ENCODE measurements at places on chromosomes 3 and 15.

GRCh38 chr3:100403362-100404249 lies 2.3 kb downstream of the LNP1 start:
- no peak for DNase-seq

DNA sequence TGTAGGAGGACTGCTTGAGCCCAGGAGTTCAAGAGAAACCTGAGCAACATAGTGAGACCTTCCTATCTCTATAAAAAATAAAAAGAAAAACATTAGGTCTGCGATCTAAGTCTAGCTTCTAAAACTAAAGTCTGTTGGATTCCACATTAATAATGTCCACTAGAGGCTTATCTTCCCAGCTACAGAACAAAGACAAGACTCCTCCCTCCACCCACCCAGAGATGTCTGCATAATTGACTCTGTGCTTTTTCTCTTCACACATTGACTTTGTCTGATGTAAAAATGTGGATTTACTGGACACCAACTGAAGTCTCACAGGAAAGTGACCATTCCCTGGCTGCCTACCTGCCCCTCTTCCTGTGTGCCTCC lies 91.8 kb downstream of the ATP10A start:
- DNase-seq: no peak

- no peak for DNase-seq
Measured at GRCh38 chr15:62550106-62550505, 385.0 kb upstream of the C2CD4B start.

DNA sequence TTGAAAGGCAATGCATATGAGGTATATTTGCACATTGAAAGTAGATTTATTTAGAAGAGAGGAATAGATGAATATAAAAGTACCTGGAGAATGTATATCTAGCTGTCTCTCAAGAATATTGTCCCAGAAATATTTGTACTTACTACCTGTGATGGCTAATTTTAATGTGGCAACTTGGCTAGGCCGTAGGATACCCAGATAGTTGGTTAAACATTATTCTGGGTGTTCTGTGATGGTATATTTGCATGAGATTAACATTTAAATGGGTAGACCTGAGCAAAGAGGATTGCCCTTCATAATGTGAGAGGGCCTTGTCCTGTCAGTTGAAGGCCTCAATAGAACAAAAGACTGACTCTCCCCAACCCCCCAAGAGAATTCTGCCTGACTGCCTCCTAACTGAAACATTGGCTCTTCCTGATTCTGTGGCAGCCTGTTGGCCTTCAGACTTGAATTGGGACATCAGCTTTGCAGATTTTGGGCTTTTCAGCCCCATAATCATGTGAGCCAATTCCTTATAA lies 69.4 kb upstream of the FILIP1L start:
- no peak for DNase-seq

DNA sequence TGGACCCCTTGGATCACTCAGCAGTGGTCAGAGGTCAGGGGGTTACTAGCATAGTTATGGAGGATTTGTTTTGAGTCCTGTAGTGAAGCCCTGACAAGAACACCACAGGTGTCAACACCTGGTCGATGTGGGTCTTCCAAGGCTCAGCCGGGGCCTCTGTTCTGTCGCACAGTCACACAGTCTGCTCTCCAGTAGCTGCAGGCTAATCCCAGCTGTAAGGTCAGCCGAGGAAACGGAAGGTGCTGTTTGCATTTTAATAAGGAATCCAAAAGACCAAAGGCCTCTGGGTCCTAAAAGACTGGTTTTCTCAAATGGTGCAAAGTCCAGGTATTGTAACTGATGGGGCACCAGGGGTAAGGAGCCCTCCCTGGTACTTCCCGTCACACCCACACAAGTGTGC lies 71.7 kb downstream of the RPLP1 start:
- DNase-seq: no peak

DNA sequence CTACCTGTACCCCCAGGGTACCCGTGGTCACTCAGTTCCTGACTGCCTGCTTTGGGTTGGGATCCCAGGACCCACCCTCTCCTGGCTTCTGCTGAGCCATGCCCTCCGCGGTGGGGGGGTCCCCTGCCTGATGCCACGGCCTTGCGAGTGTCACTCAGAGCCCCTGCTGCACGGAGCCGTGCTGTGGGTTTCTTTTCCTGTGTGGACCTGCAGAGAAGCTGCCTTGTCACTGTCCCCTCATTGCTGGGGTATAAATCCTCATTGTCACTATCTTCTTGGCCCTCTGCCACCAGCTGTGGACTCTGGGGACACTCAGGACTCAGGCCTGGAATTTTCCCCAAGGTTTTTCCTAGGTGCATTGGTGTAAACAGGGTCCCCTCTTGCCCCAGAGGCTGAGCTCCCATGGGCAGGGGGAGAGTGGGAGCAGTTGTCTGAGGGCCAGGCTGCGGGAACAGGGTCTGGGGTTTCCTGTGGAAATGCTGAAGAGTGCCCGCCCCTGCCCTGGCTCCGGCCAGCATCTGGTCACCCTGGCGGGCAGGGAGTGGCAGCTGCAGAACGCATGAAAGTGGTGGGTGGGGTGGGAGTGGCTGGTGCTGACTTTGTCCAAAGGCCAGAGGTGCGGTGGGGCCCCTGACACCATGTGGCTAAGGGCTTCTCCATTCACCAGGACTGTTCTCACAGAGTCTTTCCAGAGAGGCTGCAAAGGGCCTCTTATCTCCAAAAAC lies 191.7 kb downstream of the GOLGA6L6 start:
- no peak for DNase-seq

DNA sequence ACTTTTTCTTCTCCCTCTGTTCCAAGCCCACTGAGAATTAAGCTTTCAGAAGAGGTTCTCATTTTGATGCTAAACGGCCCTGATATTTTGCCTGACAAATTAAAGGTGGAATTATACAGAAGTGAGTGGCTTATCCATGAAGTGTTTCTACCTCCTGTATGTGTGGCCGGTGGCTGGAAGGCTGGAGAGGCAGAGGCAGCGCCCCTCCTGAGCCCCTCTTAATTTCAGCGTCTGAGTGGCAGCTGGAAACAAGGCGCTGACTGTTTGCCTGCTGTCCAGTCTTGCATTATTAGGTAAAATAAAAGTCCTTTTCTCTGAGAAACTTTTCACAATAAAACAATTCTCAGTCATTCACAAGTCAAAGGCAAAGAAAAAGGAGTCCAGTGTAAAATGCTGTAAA lies 685.7 kb downstream of the MCTP2 start:
- DNase-seq: no peak

DNA sequence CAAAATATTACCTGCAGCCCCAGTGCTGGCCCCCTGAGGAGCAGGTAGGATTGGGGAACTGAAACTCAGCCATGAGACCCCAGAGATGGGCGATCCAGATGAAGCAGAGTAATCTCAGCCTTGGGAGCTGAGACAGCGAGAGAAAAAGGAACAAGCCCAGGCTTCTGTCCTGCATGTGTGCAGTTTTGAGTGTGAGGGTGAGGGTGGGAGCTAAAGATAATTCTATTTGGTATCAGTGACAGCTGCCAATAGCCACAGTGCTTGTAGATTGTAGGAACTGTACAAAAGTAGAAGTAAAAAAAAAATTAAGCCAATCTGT lies 5.9 kb downstream of the ATP8B4 start:
- no peak for DNase-seq

GRCh38 chr3:123621850-123622189 lies 37.0 kb upstream of the HACD2 start:
- DNase-seq: no peak

DNA sequence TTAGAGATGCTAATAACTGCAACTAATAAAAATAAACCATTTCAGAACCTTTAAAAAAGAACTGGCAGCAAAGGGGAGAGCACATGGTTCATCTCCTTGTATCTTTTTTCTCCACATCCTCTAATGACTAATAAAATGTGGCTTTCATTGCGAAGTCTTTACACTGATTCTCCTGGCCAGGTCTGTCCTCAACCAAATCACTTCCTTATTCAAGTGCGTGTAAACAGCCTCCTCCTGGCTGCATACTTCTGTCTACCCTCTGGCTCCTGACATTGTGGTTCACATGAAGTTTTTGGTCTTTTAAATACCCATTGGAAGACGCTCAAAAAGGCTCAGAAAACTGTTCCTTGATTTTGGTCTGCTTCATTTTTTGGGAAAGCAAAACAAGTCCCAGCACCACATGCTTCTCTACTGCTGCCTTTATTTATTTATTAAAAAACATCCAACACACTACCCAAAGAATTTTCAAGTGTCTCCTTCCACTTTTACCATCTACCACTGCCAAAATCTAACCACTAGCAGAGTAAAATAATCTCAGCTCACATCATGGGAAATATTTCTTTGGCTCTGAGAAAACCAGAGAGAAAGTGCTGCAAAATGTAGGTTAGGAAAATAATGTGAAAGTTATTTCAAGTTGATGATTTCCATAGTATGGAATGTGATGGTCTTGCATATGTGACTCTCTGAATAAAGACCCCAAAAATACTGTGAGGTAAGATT lies 85.1 kb downstream of the EFL1 start:
- no peak for DNase-seq
